Activated CD4-positive, alpha-beta memory T cell treated with anti-CD3 and anti-CD28 coated beads, Interleukin-2, amount 10 ng/mL, durations not matched to agents 7 days and 5 days (primary cell): ENCODE measurements at places on chromosomes 3 and 15. TPM values are rescaled to one million over a fixed set of nuclear protein-coding genes. Genes with fewer than 3 reads are reported as not detected.

Gene ERICH6
- 0.38 TPM for total RNA-seq

Gene IMPG2
- total RNA-seq: 0.18 TPM

Gene TF
- total RNA-seq: 0.15 TPM

DNA sequence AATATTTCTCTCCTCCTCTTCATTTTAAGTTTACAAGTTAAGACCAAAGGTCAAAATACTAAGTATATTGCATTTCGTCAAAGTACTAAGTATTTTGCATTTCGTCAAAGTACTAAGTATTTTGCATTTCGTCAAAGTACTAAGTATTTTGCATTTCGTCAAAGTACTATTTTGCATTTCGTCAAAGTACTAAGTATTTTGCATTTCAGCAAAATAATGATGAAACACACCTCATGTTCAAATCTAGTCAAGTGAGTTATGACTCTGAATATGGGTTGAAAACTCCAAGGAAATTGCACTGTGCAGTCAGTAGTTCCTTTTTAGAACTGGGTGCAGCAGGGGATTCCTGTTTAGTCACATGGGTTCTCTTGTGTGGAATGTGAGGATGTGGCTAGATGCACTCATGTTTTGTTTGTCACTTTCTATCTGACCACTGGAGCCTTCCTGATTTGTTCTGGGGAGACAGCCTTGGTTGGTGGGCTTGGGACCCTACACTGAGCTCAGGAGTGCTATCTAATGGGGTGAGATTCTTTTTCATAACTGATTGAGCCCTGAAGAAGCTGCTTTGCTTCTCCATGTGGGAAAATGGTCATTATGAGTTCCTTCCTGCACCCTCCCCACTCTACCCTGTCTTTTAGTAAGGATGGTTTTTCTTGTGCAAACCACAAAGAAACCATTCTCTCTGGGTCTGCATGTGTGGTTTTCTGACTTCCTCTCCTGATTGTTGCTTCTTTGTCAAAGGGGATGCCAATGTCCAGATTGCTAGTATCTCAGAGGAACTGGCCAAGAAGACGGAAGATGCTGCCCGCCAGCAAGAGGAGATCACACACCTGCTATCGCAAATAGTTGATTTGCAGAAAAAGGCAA, 73.4 kb downstream of the CCK start:
- DNase-seq: no peak

- DNase-seq: no peak
These were observed 41.8 kb downstream of the MCF2L2 start for GRCh38 chr3:183386651-183387050.

GRCh38 chr3:179852142-179852905, 184.4 kb downstream of the PEX5L start:
- no peak for DNase-seq
